ENCODE measurements at places on chromosomes 2 and 18.

GRCh38 chr18:79372991-79373390, 22.7 kb upstream of the NFATC1 start:
- no peak for DNase-seq

- no peak for DNase-seq
Observed at GRCh38 chr18:13879937-13880336, 35.4 kb downstream of the MC2R start.

DNA sequence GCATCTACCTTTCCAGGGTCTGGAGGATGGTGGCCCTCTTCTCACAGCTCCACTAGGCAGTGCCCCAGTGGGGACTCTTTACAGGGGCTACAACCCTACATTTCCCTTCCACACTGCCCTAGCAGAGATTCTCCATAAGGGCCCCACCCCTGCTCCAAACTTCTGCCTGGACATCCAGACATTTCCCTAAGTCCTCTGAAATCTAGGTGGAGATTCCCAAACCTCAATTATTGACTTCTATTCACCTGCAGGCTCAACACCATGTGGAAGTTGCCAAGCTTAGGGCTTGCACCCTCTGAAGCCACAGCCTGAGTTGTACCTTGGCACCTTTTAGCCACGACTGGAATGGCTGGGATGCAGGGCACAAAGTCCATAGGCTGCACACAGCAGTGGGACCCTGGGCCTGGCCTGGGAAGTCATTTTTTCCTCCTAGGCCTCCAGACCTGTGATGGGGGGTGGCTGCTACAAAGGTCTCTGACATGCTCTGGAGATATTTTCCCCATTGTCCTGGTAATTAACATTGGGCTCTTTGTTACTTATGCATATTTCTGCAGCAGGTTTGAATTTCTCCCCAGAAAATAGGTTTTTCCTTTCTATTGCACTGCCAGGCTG, 53.7 kb upstream of the ST3GAL5 start:
- no peak for DNase-seq

- no peak for DNase-seq
Observed at GRCh38 chr18:23301972-23302371, 151.1 kb upstream of the RIOK3 start.

DNA sequence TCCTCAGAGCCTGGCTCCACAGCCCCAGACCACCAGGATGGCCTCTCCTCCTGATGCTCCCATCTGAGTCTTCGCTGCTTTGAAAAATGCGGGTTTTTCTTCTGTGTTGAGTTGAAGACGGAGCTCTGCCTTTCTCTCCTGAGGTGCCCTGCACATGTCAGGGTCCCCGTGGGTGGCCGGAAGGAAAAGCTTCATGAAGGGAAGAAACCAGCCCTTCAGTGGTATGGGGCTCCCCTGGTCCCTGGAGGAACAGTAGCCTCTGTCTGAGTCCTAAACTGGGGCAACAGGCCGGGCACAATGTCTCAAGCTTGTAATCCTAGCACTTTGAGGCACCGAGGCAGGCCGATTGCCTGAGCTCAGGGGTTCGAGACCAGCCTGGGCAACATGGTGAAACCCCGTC, 54.7 kb upstream of the CAB39 start:
- no peak for DNase-seq

DNA sequence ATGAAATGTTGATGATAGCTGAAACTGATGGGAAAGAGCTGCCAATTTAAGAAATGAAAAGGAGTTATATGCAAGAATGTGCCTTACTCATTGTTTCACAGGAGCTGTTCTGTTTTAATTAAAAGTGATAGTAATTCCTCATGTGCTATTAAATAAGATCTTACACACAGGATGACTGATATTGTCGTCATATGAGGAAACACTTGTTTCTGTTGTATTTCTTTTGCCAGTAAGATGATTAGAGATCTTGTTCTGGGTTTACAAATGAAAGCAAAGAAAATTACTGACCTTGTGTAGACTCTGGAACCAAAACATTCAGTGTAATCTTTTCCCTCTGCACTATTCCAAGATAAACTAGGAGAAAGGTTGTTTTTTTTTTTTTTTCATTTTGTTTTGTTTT, 123.6 kb downstream of the MAP3K20 start:
- DNase-seq, result no peak

GRCh38 chr2:108630567-108631405, 88.5 kb upstream of the RANBP2 start:
- DNase-seq, result no peak

DNA sequence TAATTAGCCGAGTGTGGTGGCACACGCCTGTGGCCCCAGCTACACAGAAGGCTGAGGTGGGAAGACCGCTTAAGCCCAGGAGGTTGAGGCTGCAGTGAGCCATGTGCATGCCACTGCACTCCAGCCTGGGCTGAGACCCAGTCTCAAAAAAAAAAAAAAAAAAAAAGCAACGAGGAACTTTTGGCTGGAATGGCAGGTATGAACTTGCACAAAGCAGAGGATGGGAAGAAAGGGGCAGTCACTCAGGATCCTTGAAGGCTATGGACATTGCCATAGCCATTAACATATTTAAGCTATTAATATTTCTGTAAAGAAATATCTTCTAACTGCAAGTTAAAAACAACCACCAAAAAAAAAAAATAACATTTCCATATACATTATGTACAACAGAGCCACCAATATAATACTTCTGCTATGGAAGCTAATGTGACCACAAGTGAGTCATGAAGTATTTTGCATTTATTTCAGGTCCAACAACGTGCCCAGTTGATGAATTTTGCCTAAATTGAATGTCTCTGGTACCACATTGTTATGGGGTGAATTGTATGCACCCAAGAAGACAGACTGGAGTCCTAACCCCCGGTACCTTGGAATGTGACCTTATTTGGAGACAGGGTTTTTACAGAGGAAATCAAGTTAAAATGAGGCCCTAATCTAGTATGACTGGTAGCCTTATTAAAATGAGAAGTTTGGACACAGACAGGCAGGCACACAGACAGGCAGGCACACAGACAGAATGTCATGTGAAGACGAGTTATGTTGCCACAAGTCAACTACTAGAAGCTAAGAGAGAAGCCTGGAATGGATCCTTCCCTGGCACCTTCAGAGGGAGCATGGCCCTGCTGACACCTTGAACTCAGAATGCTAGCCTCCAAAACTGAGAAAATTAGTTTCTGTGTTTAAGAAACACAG, 102.8 kb downstream of the RBMS1 start:
- peak; percentile 54 for DNase-seq

DNA sequence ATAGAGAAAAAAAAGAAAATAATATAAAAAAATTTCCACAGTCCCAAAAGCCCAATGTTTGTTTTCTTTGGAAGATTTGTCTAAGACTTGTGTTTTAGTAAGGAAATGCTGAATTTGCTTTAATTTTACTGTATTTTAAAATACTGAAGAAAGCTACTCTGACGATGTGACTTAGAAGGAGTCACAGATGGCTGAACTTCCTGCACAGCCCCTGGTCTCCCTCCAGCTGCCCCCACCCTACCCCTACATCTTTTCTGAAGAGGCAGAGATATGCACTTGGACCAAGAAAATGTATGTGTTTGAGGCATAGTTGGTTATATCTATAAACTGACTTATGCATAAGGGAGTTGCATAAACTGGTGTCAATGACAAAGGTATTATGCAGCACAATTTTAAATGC, 172.3 kb downstream of the CDH2 start:
- no peak for DNase-seq

DNA sequence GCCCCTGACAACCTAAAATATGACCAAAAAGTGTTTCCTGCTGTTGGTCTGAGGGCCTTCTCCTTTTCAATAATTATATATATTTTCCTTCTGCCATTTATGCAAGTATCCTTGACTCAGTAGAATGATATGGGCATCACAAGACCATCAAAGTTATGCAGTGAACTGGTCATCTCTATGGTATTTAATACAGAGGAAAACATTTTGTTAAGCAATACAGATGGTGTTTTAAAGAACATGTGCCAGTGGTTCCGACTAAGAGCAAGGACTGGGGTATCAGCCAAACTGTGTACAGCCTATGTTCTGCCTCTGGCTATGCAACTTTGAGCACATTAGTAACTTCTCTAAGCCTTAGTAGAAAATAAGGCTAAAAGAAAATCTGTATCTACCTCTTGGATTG, 179.0 kb downstream of the TRABD2A start:
- DNase-seq, result no peak

DNA sequence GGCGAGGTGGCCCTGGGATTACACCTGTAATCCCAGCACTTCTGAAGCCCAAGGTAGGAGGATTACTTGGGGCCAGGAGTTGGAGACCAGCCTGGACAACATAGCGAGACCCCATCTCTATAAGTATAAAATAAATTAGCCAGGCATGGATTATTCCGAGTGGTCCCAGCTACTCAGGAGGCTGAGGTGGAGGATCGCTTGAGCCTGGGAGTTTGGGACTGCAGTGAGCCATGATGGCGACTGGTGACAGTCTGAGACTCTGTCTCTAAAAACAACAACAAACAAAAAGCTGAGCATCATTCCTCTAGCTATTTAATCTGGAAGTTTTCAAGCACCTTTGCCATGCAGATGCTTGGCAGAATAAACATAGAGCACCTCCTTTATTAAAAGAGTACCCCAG, 21.8 kb upstream of the FAHD2A start:
- no peak for DNase-seq

DNA sequence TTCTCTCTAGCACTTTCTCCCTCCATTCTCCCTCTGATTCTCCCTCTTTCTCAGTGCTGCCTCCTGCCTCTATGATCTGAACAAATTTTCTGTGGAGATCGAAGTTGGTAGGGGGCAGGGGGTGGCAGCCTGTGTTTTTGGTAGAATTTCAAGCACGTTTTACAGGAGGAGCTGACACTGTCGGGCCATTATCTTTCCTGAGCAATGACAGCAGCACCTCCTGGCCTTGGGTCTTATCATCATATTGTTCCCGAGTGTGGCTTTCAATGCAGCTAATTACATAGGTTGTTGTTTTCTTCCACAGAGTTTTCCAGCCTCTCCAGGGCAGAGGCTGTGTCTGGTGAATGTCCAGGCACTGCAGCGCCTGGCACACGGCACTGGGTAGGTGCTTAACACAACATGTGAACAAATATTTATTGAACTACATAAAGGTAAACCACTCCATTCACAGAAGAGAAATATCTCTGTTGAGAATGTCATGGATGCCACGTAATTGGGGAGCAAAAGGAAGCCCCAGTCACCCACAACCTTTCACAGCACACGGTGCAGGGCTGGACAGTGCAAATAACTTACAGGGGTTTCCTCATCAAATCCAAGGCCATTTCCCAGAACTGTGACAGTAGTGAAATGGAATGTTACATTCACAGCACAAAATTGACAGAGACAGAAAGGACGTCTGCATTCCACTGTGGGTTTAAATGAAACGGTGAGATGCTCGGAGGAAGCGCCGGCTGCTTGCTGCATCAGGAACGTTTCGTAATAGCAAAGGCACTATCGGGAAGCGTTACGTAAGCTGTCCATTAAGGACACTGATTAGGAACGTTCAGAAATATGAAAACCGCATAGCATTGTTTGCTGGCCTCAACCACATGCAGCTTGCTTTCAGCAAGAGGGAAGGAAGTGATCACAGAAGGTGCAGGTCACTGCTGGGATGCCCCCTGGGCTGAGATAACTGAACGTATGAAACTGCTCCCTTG, 6.5 kb upstream of the KCNG2 start:
- DNase-seq, result peak; percentile 95

DNA sequence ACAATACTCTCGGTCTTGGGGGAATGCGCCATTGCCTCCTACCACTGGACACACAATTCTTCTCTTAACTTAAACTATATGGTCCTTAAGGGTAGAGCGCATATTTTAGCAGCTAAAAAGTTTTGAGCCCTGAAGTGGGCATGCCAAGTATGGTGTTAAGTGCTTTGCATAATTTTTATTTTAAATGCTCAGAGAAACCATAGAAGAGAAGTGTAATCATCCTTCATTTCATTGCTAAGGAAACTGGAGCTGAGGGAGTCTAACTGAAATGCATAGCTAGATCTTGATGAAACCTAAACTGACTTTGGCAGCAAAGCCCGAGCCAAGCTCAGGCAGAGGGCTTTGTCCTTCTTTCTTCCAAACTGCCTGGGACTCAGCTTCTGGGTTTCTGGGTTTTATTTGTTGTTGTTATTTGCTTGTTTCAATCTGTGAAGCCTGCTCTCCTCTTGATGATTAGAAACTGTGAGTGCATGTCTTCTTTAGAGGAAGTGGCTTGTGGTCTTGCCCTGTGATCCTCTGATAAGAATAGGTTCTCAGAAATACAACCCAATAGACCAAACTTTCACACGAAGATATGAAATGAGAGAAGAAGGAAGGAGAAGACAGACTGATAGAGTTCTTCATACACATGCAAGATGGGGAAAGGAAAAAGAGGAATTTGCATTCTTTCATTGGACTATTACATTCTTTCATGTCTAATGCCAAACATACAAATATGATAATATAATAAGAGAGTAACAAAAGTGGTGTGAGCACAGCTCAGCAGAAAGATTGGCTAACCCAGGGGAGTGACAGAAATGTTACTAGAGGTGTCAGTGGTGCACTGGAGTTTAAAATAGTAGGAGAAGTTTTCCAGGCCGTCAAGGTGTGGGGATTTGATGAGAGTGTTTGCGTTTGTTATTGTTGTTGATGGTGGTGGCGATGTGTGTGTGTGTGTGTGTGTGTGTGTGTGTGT, 7.5 kb upstream of the RNF144A start:
- peak; percentile 73 for DNase-seq

- DNase-seq, result peak; percentile 14
Observed at GRCh38 chr2:287471-287885, 413 bp downstream of the ALKAL2 start.

DNA sequence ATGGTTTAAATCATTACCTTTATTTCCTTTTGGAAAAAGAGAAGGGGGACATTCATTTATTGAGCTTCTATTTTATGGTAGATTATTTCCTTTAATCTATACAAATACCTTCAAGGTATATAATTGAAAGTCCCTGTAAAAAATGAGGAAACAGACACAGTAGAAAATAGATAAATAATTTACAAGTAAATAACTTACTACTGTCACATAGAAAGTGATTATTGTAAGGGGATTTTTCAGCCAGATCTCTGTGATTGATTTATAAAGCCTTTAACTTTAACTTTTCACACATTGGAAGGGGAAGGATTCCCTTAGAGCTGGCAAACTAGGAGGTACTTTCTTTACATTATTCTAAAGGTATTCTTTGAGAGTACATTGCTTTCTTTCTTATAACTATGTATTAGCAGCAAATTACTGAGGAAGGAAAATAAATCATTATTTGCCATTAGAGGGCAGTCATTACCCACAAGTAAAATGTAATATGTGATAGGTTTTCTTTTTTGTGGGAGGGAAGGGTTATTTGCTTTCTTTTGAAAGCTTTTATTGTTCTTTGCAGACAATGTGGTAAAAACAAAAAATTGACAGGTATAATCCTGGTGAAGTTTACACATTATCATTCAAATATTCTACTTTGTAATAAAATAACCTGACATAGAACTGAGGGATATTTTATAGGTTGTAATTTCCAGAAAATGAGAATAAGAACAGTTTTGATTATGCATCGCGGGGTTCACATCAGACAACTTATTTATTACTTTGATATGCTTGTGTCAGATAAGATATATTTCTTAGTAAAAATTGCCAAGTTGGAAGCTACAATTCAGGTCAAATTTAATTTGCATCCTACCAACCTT, 24.8 kb upstream of the RPE start:
- DNase-seq, result peak; percentile 6
